ENCODE measurements at places on chromosomes 5 and 9. TPM values are rescaled to one million over a fixed set of nuclear protein-coding genes. Genes with fewer than 3 reads are reported as not detected.

FAM163B gene
- not detected for total RNA-seq

GRCh38 chr9:129145841-129146292 is 32.2 kb downstream of the IER5L start:
- DNase-seq = peak; percentile 74

GRCh38 chr5:90293931-90294330 is 115.6 kb downstream of the CETN3 start:
- no peak for DNase-seq

DNA sequence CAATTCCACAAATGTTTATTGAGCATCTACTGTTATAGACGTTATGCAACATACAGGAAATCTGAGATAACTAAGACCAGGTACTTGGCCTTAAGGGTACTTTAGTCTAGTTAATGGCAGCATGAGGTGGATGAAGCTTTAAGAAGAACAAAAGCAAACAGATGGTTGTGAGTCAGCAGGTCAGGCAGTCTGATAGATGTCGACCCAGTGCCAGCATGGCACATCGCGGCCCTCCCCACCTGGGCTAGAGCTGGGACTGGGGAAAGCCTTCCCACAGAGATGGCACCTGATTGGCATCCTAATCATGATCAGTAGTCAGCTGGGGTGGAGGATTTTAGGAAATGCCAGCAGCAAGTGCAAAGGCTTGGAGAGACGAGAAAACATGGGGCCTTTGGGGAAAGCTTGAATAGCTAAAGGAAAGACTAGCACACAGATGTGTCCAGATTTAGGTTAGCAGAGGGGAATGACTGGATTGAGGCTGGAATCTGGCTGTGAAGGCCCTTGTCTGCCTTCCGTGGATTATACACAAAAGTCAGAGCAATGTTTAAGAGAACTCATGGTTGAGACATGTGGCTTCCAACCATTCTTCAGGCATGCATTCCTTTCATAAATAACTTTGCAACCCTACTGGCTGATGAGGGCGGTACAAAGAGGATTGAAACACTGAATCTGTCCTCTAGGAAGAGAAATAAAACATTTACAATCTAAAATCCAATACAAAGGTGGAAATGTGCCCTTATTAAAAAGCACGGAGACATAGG is 395.4 kb upstream of the WWC1 start:
- no peak for DNase-seq

GRCh38 chr5:179245031-179245430 is 100.2 kb downstream of the ADAMTS2 start:
- DNase-seq = no peak

PCDHB16 gene
- total RNA-seq = 3.2 TPM

- no peak for DNase-seq
Measured at GRCh38 chr9:70466976-70467561, 52.6 kb upstream of the KLF9 start.

GRCh38 chr9:129669946-129670345 is 4.5 kb downstream of the PRRX2 start:
- DNase-seq = no peak

SVEP1 gene
- total RNA-seq = 7.9 TPM

- DNase-seq = no peak
Measured at GRCh38 chr5:38257308-38258041, 884 bp upstream of the EGFLAM start.

- DNase-seq = no peak
Measured at GRCh38 chr5:67245259-67245846, 48.8 kb upstream of the CD180 start.

- peak; percentile 31 for DNase-seq
Measured at GRCh38 chr9:33676746-33677505, 118.4 kb upstream of the PRSS3 start.

DNA sequence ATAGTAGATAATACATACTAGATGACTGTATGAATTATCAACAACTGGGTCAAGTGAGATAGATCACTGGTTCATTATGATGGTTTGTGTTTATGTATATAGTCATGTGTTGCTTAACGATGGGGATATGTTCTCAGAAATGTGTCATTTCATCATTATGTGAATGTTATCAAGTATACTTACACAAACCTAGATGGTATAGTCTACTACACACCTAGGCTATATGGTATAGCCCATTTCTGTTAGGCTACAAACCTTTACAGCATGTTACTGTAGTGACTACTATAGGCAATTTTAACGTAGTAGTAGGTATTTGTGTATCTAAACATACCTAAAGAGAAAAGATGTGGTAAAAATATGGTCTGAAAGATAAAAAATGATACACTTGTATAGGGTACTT is 31.0 kb downstream of the TMEM38B start:
- DNase-seq = no peak

DNA sequence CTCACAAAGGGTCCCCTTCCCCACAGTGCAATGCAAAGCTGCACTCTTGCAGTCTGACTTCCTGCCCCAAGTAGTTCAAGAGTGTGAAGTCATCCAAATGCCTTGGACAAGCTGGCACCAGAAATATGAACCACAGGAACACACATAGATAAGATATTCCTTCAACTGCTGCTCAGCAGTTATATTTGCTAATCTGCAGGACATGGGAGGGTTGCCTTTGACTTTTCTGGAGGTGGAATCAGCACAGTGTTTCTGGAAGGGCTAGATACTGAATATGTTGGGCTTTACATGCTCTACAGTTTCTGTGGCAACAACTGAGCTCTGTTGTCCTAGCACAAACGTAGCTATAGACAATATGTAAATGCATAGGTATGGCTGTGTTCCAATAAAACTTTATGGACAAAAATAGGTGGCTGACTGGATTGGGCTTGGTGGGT is 96.7 kb upstream of the PCA3 start:
- DNase-seq = no peak

KIF27 gene
- 3.1 TPM for total RNA-seq

DNA sequence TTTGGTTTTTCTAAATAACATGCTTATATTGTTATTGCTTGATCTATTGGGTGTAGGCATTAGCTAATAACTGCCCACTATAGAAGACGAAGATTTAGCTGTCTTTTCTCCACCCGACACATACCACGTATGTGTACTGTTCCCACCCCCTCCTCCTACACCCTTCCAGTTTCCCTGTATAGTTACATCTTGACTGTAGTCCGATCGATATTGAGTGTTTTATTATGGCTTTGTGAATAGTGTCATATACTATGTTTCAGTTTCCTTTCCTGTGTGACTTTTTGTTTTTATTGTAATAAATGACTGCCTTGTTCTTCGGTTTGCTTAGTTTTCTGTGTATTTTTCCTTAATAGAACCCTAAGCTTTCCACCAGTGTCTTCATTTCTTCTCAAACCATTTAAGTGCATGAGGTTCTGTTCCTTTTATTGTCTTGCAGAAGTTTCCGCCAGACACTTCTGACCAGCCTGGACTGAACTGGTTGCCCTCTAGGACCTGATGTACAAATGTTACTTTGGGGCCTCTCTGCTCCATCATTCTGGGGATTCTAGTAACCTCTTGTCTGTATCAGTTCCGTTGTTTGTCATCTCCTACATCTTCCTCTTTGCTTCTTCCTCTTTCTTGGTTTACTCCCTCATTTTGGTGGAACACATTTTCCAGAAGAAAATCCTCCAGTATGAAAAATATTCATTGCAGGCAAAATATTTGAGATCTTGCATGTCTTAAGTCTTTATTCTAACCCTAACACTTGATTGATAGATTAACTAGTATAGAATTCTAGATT is 61.8 kb downstream of the PRKACG start:
- no peak for DNase-seq

SLC34A3 gene
- not detected for total RNA-seq

Measured in heart left ventricle (tissue), 16 donors.